ENCODE measurements at places on chromosomes 7 and 10.

GRCh38 chr7:1323178-1324027 is 90.7 kb downstream of the UNCX start:
- peak; percentile 30 for DNase-seq

- no peak for DNase-seq
Observed at GRCh38 chr7:36232555-36232954, 79.5 kb downstream of the EEPD1 start.

GRCh38 chr7:122944682-122945303 is 50.7 kb downstream of the TAS2R16 start:
- no peak for DNase-seq

GRCh38 chr7:7201578-7202374 is 19.4 kb downstream of the C1GALT1 start:
- no peak for DNase-seq

DNA sequence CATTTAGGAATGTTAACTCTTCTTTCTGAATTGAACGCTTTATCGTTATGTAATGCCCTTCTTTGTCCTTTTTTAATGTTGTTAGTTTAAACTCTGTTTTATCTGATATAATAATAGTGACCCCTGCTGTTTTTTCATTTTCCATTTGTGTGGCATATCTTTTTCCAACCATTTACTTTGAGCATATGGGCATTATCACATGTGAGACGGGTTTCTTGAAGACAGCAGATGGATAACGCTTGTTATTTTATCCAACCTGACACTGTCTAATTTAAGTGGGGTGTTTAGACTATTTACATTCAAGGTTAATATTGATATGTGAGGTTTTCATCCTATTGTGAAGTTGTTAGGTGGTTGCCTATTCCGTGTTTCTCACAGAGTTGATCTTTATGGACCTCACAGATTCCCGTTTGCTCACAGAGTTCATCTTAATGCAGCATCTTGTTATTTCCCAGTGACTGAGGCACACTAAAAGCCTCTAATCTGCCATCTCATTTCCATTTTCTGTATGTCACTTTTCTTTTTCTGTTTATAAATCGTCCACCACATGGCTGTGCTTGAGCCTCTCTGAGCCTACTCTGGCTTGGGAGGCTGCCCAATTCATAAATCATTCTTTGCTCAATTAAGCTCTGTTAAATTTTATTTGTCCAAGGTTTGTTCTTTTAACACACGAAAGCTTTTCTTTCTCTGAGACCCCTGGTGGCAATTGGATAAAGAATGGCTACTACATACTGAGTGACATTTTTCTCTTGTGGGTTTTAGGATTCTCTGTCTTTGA is 286.2 kb downstream of the HTR7 start:
- DNase-seq, result no peak

DNA sequence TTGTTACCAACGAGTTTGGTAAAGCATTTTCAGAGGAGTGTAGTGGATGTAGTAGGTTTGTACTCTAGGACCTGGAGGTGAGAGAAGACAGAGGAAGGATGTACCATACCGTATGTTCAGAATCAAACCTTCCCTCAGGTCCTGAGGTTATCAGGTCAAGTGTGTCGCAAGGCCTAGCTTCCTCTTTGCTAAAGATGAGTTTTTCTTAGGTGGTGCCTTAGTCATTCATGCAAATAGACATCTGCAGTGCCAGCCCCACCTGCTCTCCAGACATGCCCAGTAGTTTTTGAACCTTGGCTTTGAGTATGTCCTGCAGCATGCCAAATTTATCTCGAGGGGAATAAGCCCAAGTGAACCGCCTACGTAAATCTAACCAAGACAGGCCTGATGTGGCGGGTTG is 71.3 kb downstream of the HDAC9 start:
- no peak for DNase-seq

- DNase-seq, result peak; percentile 15
Observed at GRCh38 chr7:31488562-31489203, 25.2 kb upstream of the ITPRID1 start.

DNA sequence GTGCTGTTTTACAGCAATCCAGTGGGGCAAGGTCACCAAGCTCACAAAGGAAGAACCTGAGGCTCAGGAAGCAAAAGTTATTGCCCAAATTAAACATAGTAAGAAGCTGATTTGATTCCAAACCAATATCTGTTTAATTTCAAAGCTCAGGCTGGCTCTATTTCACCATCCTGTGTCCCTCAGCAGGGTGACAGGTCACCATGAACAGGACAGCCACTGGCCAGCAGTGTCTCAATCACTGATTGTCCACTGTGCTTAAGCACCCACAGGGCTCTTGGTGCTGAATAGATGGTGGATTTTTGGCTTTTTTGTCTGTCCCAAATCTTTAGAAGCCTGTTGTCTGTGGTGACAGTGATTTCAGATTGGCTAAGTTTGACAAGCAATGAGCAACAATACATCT is 146.4 kb upstream of the ZNF32 start:
- DNase-seq, result no peak

DNA sequence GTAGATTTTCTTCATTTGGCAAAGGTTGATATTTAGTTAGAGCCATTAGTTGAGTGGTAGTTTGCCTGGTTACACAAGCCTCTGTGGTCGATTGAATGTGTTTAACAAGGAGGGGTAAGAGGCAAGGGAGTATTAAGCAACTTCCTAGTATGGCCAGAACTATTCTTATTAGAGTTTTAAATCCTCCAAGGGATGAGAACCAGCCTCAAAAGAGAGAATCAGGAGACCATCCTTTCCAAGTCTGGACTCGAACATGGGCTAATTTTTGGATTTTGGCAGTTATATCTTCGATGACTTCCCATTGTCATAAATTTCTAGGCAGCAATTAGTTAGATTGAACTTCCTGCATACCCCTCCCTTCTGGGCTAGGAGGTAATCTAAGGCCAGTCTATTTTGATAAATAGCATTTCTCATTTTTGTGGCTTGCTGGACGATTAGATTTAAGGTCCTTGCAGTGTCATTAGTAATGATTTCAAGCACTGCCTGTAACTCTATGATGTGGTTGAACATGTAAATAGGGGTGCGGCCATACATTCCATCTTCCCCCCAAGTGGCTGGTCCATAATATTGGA is 219.5 kb upstream of the KCND2 start:
- no peak for DNase-seq

GRCh38 chr7:23332193-23332592 is 33.1 kb downstream of the MALSU1 start:
- DNase-seq, result no peak

- DNase-seq, result no peak
Observed at GRCh38 chr7:106721816-106722785, 61.1 kb upstream of the CCDC71L start.

DNA sequence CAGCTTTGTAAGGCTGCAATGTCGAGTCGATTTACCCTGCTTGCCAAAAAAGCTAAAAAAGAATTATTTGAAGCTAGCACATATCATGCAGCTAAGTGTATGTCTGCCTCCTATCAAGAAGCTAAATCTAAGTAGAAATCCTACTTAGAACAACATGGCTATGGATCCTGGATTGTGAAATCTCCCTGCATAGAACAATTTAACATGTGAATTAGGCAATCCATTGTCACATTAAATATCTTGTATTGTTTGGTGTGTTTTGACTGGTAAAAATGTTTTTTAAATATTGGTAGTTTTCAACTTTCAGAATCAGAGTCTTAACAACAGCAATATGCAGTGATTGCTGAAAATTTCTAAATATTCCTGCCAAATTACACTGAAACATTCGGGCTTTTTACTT is 73.3 kb downstream of the SKIDA1 start:
- no peak for DNase-seq

GRCh38 chr7:132417103-132417906 is 159.0 kb downstream of the PLXNA4 start:
- DNase-seq, result no peak

- no peak for DNase-seq
Observed at GRCh38 chr10:71255808-71256660, 43.7 kb downstream of the UNC5B start.

DNA sequence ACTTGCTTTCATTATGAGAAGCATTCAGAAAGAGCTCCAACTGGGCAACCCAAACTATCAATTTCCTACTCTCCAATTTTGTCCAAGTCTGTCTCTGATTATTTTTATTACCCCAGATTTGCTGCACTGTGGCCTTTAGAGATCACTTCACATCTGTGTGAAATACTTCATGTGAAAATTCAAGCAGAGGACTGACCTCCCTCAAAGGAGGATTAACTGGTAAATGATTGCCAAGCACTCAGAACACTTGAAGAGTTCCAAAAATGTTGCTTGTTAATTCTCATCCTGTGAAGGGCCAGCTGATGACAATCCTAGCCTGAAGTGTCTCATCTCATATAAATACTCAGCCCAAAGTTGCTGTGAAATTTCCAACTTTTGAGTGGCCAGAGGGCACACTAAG is 182.8 kb upstream of the DGKB start:
- DNase-seq, result no peak

GRCh38 chr10:96421995-96422394 is 63.2 kb upstream of the OPALIN start:
- no peak for DNase-seq

DNA sequence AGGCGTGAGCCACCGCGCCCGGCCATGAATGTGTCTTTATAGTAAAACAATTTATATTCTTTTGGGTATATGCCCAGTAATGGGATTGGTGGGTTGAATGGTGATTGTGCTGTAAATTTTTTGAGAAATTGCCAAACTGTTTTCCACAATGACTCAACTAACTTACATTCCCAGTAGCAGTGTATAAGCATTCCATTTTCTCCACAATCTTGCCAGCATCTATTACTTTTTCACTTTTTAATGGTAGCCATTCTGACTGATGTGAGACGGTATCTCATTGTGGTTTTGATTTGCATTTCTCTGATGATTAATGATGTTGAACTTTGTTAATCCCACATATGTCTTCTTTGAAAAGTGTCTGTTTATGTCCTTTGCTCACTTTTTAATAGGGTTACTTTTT is 1187.9 kb downstream of the XPNPEP1 start:
- DNase-seq, result no peak

GRCh38 chr10:120981601-120982391 is 130.6 kb downstream of the WDR11 start:
- no peak for DNase-seq

DNA sequence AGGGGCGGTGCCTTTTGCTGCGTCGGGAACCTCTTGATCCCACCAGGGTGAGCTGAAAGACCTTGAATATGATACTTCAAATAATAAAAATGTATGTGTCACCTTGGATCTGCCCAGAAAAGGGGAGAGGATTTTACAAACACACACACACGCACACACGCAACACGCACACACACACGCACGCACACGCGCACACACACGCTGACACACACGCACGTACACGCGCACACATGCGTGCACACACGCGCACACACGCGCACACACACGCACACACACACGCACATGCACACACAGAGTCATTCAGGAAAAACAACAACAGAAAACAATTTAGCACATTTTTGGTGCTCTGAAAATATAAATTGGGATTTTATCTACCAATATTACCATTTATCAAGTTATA is 379.5 kb downstream of the PAXIP1 start:
- no peak for DNase-seq

DNA sequence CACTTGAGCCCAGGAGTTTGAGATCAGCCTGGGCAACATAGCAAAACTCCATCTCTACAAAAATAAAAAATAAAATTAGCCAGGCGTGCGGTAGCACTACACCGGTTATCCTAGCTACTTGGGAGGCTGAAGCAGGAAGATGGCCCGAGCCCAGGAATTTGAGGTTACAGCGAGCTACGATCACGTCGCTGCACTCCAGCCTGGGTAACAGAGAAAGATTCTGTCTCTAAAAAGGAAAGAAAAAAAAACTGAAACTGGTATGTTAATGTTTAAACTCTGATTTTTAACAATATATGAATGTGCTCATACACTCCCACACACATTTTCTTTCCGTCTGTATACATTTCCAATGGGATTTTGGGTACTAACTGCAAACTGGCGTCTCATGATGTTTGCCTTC is 140.6 kb upstream of the KMT2E start:
- DNase-seq, result no peak

GRCh38 chr10:72421885-72422540 is 67.3 kb upstream of the DNAJB12 start:
- DNase-seq, result no peak

GRCh38 chr10:21740989-21741388 is 207.0 kb downstream of the MLLT10 start:
- no peak for DNase-seq

DNA sequence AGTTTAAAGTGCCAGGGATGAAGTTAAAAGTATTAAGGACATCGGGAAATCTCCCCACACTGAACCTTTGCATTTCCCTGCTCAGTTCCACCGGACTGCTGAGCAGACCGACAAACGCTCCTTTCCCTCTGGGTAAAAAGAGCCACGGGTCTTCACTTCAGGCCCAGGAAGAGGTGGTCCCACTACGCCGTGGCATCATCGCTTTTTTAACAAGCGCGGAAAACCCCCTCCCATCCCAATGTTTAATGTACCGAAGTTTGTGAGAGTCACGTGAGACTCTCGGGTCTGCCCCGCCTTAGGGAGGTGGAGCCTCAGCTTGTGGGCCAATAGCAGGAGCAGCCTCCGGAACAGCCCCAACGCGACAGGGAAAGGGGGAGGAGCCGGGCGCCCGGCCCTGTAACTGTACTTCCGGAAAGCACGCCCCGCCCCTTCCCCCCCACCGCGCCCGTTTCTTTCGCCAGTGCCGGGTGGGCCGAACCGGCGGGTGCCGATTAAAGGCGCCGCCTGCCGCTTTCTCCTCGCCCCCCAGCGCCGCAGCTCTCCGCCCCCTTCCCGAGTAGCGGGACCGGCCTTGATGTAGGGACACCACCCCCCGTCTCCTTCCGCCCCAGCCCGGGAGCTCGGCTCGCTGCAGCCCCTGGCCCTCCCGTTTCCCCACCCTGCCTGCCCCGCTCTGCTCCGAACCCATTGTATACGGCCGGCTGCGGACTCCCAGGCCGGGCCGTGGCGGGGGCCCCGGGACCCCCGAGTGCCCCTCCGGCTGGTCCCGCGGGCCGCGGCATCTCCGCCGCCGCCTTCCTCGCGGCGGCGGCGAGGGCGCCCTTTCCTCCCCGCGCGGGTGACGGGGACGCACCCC is 2.2 kb upstream of the TRIM8 start:
- DNase-seq, result peak; percentile 99
